Suppressor macrophage (primary cell): ENCODE measurements at places on chromosomes 11 and 22.

DNA sequence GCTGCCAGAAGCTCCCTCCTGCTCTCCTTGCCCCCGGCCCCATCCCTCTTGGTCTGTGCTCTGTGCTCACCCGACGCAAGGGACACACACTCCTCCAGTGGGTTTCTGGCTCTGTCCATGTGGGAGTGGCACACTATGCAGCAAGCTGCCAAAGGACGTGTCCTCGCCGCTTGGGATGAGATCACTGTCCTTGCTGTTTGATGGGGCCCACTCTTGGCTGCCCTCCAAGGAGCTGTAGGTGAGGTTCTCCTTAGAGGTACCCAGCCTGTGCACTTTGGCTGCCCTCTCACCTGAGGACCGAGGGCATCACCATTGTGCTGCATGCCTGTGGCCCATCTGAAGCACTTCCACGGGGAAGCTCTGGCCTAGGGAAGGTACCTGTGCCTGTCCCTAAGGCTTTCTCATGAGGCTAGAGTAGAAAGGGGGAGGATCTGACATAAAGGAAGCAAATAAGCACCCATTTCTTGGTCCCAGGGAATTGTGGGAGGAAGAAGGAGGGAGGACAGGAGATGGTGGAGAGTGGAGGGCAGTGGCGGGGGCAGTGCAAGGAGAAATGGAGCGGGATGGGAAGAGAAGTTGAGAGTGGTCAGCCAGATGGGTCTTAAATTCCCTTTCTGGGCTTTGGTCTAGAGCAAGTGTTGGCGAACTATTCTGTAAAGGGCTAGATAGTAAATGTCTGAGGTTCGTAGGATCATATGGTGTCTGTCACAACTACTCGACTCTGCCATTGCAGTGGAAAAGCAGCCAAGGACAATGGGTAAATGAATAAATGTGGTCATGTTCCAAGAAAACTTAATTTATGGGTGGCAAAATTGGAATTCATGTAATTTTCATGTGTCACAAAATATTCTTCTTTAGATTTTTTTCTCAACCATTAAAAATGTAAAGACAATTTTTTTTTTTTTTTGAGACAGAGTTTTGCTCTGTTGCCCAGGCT lies 47.0 kb upstream of the AMPD3 start:
- no peak for DNase-seq

DNA sequence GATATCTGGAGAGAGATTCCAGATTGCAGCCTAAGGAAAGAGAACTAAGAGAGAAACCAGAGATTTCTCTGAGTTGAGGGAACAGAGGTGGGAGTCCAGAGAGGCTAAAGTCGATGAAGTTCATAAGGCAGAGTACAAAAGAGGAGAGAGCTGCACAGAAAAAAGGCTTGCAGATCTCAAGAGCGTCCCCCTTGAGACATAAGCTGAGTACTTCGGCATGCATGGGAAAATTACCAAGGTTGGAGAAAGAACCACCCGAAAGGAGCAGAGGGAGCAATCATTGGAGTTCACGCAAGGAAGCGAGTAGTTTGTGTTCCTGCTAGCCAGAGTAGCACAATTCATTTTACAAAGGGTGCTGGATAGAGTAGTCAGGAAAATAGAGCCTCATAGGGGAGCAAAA lies 293.5 kb downstream of the TMEM135 start:
- no peak for DNase-seq

DNA sequence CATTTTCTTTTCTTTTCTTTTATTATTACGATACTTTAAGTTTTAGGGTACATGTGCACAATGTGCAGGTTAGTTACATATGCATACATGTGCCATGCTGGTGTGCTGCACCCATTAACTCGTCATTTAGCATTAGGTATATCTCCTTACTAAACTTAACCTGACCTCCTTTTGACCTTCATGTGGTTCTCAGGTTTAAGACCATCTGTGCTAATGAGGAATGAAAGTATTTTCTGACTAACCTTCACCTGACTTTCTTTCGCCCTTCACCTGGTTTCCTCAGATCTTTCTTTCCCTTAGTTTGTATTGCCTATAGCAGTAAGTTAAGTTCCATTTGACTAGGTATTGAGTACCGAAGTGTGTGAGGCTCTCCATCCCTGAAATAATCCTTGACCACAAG lies 6.5 kb downstream of the EXPH5 start:
- DNase-seq = no peak

DNA sequence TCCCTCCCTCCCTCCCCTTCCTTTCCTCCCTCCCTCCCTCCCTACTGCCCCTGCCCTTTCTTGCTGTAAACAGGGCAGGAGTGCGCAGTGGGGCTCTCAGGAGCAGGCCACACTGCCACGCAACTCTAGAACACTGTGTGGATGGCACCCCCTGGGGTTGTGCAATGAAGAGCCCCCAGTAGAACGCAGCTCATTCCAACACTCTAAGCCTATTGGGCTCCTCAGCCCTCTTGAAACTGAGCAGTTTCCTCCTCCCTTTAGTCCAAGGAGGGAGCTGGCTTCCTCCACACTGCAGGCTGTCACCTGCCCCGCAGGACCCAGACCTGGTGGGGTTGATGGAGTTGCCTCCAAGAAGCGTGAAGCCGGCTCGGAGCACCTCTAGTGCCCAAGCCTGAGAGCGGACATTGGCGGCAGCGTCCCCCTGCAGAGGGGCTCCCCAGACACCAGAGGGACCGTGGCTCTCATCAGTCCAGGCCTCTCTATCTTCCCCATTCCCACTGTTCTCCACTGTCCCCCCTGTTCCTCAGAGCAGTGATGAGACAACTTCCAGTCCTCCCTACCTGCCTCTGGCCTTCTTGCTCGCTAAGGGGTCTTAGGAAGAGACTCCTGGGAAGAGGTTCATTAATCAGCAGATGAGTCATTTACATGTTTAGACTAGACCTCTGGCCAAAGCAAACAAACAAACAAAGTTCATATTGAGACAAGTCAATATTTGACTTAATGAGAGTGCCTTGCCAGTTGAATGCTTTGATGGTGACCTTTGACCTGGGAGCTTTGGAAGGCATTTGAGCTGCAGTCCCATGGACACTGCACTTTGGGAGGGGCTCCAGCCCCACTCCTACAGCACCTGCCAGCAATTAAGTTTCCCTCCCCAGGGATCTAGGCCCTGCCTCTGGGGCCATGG lies 64.0 kb downstream of the RPUSD4 start:
- DNase-seq = no peak

- no peak for DNase-seq
Observed at GRCh38 chr11:1346669-1347390, 37.4 kb upstream of the TOLLIP start.

GRCh38 chr11:110712659-110713448 lies 617 bp upstream of the ARHGAP20 start:
- DNase-seq = peak; percentile 50

DNA sequence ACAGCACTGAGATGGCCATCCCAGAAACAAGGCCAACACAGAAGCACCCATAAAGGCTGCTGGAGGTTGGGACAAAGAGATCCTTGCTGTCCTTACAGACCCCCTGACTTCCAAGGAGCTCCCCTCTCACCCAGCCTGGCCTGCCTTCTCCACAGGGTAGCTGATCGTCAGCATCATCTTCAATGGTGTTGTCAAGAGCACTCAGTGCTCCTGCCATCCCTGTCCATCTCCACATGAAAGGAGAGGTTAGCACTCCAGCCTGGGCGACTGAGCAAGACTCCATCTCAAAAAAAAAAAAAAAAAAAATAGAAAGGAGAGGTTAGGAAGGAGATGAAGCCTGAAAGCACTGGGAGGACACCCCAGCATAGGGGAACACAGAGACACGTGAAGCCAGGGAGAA lies 2.1 kb upstream of the POU2AF3 start:
- DNase-seq = no peak

DNA sequence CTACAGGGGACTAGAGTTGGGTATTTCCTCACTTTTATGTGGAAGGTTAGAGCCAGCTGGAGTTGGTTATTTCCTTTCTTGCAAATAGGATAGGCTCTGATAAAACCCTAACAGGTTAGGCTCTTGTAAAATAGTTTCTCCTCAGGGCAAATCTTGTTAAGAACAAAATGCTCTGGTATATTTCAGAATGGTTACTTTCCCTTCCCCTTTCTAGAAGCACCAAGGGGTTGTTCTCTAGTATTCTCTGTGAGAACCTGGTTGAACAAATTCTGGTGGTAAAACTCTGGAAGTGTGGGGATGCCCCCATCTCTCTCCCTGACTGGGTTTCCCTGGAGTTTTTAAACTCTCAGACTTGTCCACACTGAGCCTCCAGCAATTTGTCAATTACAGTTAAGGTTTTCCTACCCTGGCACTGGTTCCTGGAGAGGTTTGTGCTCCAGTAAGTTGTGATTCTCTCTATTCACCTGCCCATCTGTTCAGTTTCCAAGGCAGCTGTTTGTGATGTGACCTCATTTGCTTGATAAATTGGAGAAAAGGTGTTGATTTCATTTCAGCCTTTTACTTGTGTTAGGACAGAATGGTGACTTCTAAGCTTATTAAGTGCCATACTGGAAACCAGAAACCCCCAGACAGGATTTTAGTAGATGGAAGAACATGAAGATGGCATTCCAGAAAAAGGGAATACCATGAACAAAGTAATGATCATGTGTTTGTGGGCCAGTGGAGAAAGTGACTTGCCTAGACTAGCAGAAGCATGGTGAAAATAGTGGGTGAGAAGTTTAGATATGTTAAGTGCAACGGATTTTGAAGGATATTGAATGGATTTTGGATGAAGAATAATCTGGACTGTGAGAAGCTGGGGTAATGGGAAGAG lies 64.6 kb downstream of the EXT2 start:
- no peak for DNase-seq

DNA sequence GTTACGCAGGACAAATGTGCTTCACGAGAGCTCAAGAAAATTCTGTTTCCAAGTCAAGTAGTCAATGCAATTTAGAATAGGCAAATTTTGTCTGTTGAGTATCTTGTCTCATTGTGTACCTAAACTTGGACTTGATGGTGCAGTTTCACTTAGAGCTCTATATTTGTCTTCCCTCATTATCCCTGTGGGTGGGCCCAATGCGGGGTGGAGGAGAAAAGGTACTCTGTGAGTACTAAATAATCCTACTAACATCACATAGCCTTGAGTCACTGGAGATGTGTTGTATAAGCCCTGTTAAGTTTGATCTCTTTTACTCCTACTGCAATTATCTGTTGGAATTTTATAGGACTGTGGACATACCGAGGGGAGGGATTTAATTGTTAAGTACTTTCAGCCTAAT lies 331.2 kb downstream of the METTL15 start:
- DNase-seq = no peak

- peak; percentile 79 for DNase-seq
Observed at GRCh38 chr22:32801537-32802236, at the start of gene TIMP3. Gene TIMP3 (plus strand): TSS chr22:32801705. CDS start chr22:32802002, 297 bp downstream.

DNA sequence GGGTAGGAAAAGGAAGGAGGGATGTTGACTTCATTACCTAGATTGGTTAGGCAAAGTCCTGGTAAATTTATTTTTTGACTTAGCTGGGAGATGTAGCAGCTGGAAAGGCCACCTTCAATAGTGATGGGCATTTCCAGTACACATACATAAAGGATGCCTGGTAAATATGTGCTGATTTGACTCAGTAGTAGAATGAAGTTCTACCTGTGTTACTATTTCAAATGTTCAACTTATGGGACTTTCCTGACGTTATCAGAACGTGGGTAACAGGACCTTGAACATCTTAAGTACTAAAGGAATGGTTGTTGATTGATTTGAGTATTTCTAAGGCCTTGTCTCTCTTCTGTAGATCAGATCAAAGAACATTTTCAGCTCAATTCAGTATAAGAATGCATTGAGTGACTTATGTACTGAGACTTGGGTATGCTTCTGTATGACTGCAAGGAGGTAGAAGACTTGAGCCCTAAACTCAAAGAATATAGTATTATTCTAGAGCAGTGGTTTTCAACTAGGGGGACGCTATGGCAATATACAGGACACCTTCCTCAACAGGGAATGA lies 27.1 kb downstream of the RNF121 start:
- no peak for DNase-seq

- DNase-seq = no peak
Observed at GRCh38 chr11:126680131-126680530, 320.4 kb downstream of the KIRREL3 start.
